Activated naive CD4-positive, alpha-beta T cell treated with anti-CD3 and anti-CD28 coated beads for 36 hours (primary cell): ENCODE measurements at places on chromosomes 5 and 9. TPM values are rescaled to one million over a fixed set of nuclear protein-coding genes. Genes with fewer than 3 reads are reported as not detected.

LCN9 gene
- not detected for total RNA-seq

DOCK8 gene
- 110 TPM for total RNA-seq

DNA sequence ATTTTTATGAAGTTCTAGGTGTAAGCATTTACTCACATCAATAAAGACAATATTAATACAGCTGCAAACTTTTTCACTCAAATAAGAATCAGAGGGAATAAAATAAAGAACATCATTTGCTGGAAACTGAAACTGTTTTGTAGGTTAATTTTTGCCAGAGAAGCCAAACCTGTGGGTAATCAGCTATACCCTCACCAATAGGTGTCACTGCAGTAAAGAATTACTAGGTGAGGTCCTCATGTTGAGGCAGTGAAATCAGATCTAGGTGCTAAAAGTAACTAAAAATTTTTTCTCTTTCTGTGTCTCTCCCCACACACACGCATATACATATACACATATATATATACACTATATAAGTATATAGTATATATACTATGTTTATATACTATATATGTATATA lies 1016.3 kb upstream of the SEMA6A start:
- no peak overlapping the region for H3K4me3 ChIP-seq
- no peak for DNase-seq
- no peaks in the 10 kb centered on the region for H3K4me1 ChIP-seq

GRCh38 chr5:150548123-150548522 lies 40.2 kb downstream of the NDST1 start:
- no peaks in the 10 kb centered on the region for H3K36me3 ChIP-seq
- H3K4me3 ChIP-seq = no peak overlapping the region
- H3K4me1 ChIP-seq = no peaks in the 10 kb centered on the region
- H3K27ac ChIP-seq = no peak overlapping the region
- DNase-seq = no peak
- no peaks in the 10 kb centered on the region for H3K27me3 ChIP-seq

- H3K27ac ChIP-seq = no peak overlapping the region
- DNase-seq = no peak
- no peaks in the 10 kb centered on the region for H3K4me1 ChIP-seq
- no peaks in the 10 kb centered on the region for H3K36me3 ChIP-seq
- H3K27me3 ChIP-seq = peaks cover 15% of the 10 kb centered on the region
These were observed 123.5 kb upstream of the SLCO6A1 start for GRCh38 chr5:102622262-102622661.
